ENCODE measurements at places on chromosomes 12 and 14.

DNA sequence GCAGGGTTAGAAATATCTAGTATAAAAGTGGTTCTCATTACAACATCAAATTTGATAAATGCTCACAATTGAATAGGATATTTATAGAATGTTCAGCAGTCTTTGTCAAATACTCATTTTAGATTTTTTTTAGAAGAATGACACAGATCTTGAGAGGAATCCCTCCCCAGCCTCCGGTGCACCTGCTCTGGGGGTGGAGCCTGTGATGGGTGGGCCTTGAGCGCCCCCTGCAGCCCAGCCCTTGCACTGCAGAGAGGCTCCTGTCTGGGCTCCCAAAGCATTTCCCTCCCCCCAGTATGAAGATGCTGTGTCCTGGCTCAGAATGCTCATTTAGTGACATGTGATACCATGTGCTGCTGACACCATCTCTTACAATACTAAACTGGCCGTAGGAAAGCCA lies 792.3 kb downstream of the TMEM121 start:
- no peak for DNase-seq

- DNase-seq, result no peak
These were observed 4.2 kb downstream of the SH2B3 start for GRCh38 chr12:111409780-111410430.

DNA sequence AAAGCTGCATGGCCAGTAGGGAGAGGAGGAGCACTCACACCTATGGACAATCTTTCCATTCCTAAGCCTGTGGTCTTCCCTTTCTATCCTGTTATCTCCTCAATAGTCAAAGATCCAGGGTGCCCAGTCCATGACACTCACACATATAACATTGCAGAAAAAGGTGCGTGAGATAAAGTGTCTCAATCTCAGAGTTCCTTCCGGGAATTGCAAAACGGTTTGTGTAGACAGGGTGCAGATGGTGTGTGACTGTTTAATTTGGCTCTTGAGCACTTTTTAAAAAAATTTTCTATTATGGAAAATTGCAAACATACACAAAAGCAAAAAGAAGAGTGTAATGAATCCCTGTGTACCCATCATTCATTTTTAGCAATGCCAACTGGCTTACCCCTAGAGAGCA lies 1493.6 kb downstream of the AACS start:
- no peak for DNase-seq

DNA sequence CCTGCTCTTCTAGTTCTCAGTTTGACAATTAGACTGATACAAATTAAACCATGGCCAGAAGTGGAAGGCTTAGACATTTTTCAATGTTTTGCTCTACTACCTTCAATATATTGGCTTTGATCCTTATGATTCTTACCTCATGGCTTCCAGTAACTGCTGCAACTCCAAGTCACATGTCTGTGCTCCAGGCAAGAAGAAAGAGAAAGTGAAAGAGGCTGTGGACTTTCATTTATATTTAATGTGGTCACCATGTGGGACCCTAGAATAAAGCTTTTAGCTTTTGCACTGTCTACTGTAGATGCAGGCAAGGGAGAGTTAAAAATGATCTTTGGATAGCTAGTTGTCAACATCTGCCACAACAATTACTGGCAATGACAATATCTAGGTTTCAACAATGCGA lies 214.3 kb upstream of the PDE3A start:
- DNase-seq, result no peak

GRCh38 chr14:100341301-100342031 lies 18.3 kb downstream of the SLC25A47 start:
- DNase-seq, result no peak

DNA sequence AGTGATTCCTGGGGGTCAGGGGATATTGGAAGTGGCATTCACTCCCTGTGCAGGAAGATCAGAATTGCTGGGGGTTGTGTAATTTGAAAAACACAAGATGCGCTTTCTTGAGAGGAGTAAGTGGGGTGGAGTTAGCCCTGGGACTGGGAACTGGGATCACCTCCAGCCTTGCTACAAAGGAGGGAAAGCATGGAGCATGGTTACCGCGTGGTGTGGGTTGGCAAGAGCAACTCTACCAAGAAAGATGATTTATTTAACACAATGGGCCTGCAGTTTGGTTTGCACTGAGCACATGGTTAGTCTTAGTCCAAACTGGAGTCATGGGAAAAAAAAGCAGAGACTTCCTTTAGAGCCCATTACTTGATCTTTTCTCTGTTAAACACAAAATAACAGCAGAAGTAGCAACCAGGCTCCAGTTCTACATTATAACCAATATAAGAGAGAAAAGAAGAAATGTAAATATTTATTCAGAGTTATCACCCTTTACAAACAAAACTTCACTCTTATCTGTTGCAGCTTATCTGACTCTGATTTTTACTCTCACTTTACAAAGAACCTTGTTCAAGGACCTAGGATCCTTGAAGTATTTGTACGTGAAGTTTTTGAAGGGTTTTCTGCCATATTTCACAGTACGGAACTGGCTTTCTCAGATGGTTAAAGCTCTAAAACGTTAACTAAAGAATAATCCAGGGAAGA lies 2.1 kb upstream of the NIN start:
- no peak for DNase-seq

- no peak for DNase-seq
These were observed 200.3 kb downstream of the KTN1 start for GRCh38 chr14:55780156-55780946.

DNA sequence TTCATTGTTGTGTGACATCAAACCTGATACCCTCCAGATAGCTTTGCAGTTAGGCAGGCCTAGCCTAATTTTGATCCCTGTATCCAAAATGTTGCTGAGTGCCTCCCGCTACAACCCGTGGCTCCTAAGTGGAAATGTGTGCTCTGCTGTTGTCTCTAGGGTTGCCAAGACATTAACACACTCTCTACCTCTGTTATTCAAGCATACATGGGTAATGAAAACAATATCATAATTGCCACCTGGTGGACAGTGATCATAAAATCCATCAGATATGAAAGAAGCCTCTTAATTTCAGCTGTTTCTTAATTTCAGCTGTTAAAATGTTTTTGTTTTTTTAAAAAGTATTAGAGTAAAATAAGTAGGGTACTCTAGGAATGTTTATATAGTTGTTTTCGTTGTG lies 93.5 kb downstream of the PLEKHA5 start:
- no peak for DNase-seq

- no peak for DNase-seq
These were observed 8.8 kb downstream of the VPS37B start for GRCh38 chr12:122886851-122887818.

DNA sequence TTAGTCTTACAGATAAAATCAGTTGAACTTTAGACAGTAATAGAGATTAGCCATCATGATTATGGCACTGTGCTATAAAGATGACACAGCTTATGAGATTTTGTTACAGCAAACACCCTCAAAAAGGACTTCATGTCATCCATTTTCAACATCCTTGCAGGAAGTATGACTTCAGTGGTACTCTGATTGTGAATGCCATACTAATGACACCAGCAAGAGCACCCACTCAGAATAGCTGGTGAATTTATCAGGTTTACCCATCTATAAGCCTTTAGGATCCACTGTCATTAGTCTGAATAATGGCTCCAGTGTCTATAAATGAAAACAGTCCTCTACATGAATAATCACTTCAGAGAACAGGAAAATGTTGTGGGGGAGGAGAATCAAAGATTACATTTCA lies 615.2 kb downstream of the RPS29 start:
- DNase-seq, result no peak

- DNase-seq, result no peak
These were observed 189.1 kb downstream of the PIWIL1 start for GRCh38 chr12:130526813-130527212.

GRCh38 chr14:59150990-59151389 lies 37.5 kb upstream of the DAAM1 start:
- DNase-seq, result no peak

- no peak for DNase-seq
These were observed 21.3 kb downstream of the HCAR2 start for GRCh38 chr12:122681814-122682213.

DNA sequence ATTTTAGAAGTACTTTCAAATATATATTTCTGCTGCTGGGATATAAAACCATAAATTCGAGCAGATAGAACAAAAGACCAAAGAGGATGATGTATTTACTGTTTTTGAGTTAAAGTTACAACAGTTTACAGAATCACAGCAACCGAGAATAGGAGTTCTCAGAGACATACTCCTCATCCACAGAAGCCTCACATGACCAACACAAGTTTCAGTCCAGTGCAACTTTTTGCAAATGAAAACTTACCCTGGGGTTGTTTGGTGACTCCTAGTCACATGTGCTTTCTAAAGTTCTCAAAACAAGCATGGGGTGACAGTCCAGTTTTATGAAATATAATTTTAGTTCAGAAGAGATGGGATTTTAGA lies 117.1 kb downstream of the PRKCH start:
- DNase-seq, result no peak

DNA sequence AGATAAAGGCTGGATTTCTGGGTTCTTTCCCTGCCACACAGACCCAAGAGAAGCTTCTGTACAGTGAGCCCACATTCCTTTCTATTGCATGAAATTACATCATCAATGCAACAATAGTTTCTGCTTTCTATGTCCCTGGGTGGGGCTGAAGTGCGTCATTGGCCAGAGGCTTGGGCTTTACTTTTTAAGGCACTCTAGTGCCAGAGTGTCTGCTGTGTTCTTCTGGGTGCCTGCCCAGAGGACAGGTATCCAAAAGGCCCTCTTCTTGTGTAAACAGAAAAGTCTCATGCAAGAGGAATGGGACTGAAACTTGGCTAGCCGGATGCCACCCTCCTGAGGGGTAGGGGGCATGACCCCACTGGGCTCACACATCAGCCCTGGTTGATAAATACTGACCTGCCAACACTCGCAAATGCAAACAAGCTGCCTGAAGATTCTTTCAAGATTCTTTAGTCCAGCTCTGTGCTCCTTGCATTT lies 5.9 kb downstream of the KRT86 start:
- no peak for DNase-seq

Measured in GOT3 (cell line).